ENCODE measurements at places on chromosomes 12 and 14.

- no peak for DNase-seq
These were observed 45.3 kb downstream of the LRP6 start for GRCh38 chr12:12221560-12221959.

GRCh38 chr14:100608586-100609330 is 21.5 kb upstream of the BEGAIN start:
- DNase-seq: peak; percentile 41

DNA sequence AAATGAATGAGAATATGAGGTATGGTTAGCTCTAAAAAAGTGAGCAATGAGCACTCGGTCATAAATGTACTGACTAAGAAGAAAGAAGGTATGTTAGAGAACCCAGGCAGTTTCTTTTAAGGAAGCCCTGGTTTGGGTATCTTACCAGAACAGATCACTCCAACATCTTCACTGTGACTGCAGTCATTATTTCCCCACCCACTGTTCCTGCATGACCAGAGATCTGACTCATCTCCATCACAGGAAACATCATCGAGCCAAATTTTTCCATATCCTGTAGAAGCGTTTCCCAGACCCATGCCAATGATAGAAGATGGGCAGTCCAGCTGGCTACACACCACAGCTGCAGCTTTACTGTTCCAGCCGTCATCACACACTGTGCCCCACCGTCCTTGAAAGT is 48.0 kb downstream of the CD163L1 start:
- no peak for DNase-seq

- no peak for DNase-seq
These were observed 21.0 kb upstream of the RNASE2 start for GRCh38 chr14:20934148-20934762.

GRCh38 chr12:82874945-82875344 is 188.2 kb downstream of the TMTC2 start:
- DNase-seq: no peak
